Osteoblast (primary cell): ENCODE measurements at places on chromosomes 7 and 10. TPM values are rescaled to one million over a fixed set of nuclear protein-coding genes. Genes with fewer than 3 reads are reported as not detected.

- no peaks in the 10 kb centered on the region for H3K27me3 ChIP-seq
- DNase-seq, result no peak
- no peaks in the 10 kb centered on the region for H3K36me3 ChIP-seq
These were observed 79.9 kb upstream of the FOXI2 start for GRCh38 chr10:127657056-127657455.

LHFPL3 gene
- total RNA-seq, result not detected in 2 replicates

DNA sequence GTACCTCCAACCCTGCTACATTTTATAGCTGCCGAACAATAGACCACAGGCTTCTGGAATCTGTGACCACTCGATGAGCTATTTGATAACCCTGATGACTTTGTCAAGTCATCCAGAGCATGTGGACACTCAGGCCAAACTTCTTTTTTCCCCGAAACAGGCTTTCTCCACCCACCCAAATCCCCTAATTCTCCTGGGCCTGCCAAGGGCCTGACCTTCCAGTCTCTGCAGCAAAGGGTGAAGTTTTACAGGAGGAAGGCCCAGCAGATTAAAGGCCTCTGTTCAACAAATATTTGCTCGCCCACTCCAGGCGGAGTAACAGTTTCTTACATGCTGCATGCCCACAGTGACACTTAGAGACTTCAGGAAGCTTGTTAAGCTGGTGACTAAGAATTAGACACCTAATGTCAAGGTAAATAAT is 2.0 kb downstream of the JCAD start:
- peak overlapping the region; percentile 81 for H3K4me3 ChIP-seq
- peaks cover 57% of the 10 kb centered on the region for H3K4me1 ChIP-seq

GRCh38 chr10:26703096-26703495 is 5.6 kb downstream of the PDSS1 start:
- DNase-seq, result no peak
- peaks cover 7% of the 10 kb centered on the region for H3K4me1 ChIP-seq
- no peak overlapping the region for H3K4me3 ChIP-seq
- peaks cover under 1% of the 10 kb centered on the region for H3K36me3 ChIP-seq
- H3K27me3 ChIP-seq, result no peaks in the 10 kb centered on the region

DNA sequence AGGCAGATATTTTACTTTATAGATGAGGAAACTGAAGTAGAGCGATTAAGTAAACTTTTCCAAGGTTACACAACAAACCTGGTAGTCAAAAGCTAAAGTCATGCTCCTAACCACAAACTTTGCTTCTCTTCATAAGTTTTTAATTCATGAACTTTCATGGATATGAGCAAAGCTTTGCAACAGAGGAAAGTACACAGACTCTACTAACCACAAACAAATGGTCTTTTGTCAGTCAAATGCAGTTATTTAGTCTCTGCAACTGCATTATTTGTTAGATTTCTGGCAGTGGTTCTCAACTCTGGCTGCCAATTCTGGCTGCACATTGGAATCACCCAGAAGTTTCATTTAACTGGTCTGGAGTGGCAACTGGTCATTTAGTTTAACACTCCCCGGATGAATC is 140.6 kb upstream of the TMEM168 start:
- peak; percentile 48 for DNase-seq
- no peak overlapping the region for H3K4me3 ChIP-seq
- peak overlapping the region; percentile 60 for H3K27ac ChIP-seq
- H3K27me3 ChIP-seq, result no peaks in the 10 kb centered on the region
- H3K36me3 ChIP-seq, result peaks cover 3% of the 10 kb centered on the region
- H3K4me1 ChIP-seq, result peaks cover 28% of the 10 kb centered on the region

- H3K4me3 ChIP-seq, result no peak overlapping the region
- no peak overlapping the region for H3K27ac ChIP-seq
- H3K4me1 ChIP-seq, result peaks cover 30% of the 10 kb centered on the region
- H3K36me3 ChIP-seq, result peaks cover 18% of the 10 kb centered on the region
These were observed 131.6 kb downstream of the CD36 start for GRCh38 chr7:80770061-80770460.

DNA sequence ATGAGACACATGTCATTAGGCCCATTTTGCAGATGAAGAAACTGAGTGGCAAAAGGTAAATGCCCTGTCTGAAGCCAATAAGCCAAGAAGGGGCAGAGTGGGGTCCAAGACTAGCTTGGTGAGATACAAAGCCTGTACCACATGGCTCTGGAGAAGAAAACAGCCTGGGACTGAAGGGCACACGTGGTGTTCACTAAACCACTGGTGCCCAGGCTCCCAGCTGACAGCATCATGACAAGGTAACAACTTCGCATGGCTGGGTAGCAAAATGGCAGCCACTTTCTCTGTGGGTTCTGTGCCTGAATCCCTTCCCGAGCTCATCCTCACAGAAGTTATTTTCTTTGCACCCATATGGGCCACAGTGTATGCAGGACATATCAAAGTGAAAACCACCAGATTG is 229.6 kb downstream of the RAB11FIP2 start:
- no peaks in the 10 kb centered on the region for H3K4me1 ChIP-seq
- no peak overlapping the region for H3K4me3 ChIP-seq
- no peak for DNase-seq
- H3K36me3 ChIP-seq, result no peaks in the 10 kb centered on the region
- H3K27ac ChIP-seq, result no peak overlapping the region

DNA sequence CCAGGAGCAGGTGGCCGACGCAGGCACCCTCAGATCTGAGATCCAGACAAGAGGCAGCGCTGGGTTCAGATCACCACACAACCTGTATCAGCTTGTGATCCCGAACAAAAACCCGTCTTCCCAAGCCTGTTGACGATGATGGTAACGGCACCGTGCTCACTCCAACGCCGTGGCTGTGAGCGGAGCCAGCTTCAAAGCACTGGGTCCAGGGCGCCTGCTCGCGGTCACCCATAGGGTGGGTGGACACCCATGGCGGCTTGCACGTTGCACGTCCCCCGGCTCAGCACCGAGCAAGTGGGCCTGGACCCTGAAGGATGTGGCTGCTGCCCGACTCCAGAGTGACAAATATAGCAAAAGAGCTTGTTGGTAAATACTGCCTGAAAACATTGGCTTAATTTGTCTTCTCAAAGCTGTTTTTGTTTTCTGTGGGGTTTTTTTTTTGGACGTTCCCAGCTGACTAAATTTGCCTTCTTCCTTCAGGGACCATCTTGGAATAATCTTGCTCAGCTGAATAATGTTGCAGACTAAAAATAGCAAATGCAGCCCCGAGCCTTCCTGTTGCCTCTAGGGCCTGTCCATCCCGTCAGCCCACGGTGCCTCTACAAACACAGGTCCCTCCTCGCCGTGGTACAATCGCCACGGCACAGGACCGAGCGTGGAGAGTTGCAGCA is 41.0 kb downstream of the FOXK1 start:
- H3K36me3 ChIP-seq, result peaks cover 1% of the 10 kb centered on the region
- peak; percentile 47 for DNase-seq
- no peak overlapping the region for H3K27ac ChIP-seq
- no peaks in the 10 kb centered on the region for H3K27me3 ChIP-seq
- H3K4me1 ChIP-seq, result peaks cover 9% of the 10 kb centered on the region

GRCh38 chr10:92735938-92736337 is 46.2 kb downstream of the HHEX start:
- H3K4me3 ChIP-seq, result no peak overlapping the region
- H3K36me3 ChIP-seq, result no peaks in the 10 kb centered on the region
- H3K27me3 ChIP-seq, result peaks cover 7% of the 10 kb centered on the region

DKK1 gene
- total RNA-seq, result 50.7 and 66.2 TPM in 2 replicates

GRCh38 chr7:81676813-81677212 is 93.0 kb downstream of the HGF start:
- H3K4me1 ChIP-seq, result peaks cover 12% of the 10 kb centered on the region
- no peaks in the 10 kb centered on the region for H3K36me3 ChIP-seq
- no peak for DNase-seq
- H3K4me3 ChIP-seq, result no peak overlapping the region

LFNG gene
- total RNA-seq, result 16.2 and 21.0 TPM in 2 replicates

DNA sequence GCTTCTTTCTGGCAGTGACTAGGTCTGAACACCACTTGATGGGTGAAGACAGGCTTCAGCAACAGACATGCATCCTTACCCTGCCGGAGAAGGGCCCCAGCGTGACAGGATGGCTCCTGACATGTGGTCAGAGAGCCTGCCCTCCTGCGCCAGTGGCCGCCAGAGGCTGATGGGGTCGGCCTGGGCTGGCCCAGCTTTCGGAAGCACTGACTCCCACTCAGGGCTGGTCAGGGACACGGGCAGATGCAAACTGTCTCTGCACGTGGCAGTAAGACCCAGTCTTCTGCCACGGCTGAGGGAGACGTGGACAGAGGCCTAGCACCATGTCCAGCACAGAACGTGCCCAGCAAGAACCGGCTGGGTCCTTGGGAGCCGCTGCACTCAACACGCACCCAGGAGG is 10.2 kb downstream of the TUBGCP2 start:
- H3K27ac ChIP-seq, result no peak overlapping the region
- H3K4me3 ChIP-seq, result no peak overlapping the region
- peaks cover 58% of the 10 kb centered on the region for H3K36me3 ChIP-seq

DNA sequence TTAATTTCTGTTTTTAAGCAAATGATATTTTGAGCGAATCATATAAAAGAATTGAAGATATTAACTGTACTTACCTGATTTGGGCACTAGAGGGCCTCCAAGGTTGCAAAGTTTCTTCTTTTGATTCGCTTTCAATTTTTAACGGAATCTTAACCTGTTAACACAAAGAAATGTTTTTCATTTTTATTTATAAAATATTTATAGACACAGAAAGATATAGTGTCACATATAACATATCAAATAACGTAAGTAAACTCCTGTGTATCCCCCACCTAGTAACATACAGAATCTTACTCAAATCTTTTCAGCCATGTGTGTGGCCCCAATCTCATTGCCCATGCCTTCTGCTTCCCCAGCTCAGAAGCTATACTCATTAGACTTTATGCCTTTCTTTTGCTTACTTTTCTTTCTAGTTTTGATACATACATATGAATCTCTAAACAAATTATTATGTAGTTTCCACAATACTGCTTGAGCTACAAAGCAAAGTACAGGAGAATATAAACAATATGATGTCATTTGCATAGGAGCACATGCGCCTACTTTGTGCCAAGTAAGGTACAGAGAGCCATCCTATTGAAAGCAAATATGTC is 49.5 kb upstream of the ZPBP start:
- DNase-seq, result no peak
- no peaks in the 10 kb centered on the region for H3K4me1 ChIP-seq
- H3K36me3 ChIP-seq, result no peaks in the 10 kb centered on the region
- no peak overlapping the region for H3K27ac ChIP-seq
- H3K4me3 ChIP-seq, result no peak overlapping the region
- no peaks in the 10 kb centered on the region for H3K27me3 ChIP-seq

GRCh38 chr7:137395420-137395819 is 51.9 kb upstream of the PTN start:
- no peak for DNase-seq
- peaks cover 6% of the 10 kb centered on the region for H3K36me3 ChIP-seq
- H3K27ac ChIP-seq, result no peak overlapping the region
- H3K4me3 ChIP-seq, result no peak overlapping the region
- H3K4me1 ChIP-seq, result peaks cover 5% of the 10 kb centered on the region
- no peaks in the 10 kb centered on the region for H3K27me3 ChIP-seq

GRCh38 chr10:117005026-117005526 is at the start of gene SHTN1:
Gene SHTN1, minus strand, starts transcription at chr10:117005187. Its CDS starts 108 bp downstream, at chr10:117005079.
- peak; percentile 89 for DNase-seq
- H3K27ac ChIP-seq, result no peak within 1 kb of the TSS
- H3K27me3 ChIP-seq, result peaks cover 5% of the 10 kb centered on the region

- no peak overlapping the region for H3K4me3 ChIP-seq
- H3K27me3 ChIP-seq, result peaks cover 6% of the 10 kb centered on the region
- no peak overlapping the region for H3K27ac ChIP-seq
- peak; percentile 91 for DNase-seq
- H3K4me1 ChIP-seq, result no peaks in the 10 kb centered on the region
These were observed 4.1 kb upstream of the C10orf120 start for GRCh38 chr10:122703483-122704448.

SRGN gene
- 344 and 474 TPM in 2 replicates for total RNA-seq

- no peak overlapping the region for H3K4me3 ChIP-seq
- H3K27me3 ChIP-seq, result no peaks in the 10 kb centered on the region
- no peak overlapping the region for H3K27ac ChIP-seq
- DNase-seq, result no peak
- H3K4me1 ChIP-seq, result no peaks in the 10 kb centered on the region
These were observed 35.2 kb downstream of the ANKRD26 start for GRCh38 chr10:27065084-27065483.

PRSS2 gene
- not detected in 2 replicates for total RNA-seq

- H3K27me3 ChIP-seq, result peaks cover 62% of the 10 kb centered on the region
- H3K36me3 ChIP-seq, result no peaks in the 10 kb centered on the region
- DNase-seq, result peak; percentile 64
- peak overlapping the region; percentile 52 for H3K4me3 ChIP-seq
- no peak overlapping the region for H3K27ac ChIP-seq
These were observed 10.9 kb upstream of the SP8 start for GRCh38 chr7:20797462-20798080.

GRCh38 chr7:36967387-36967786 is 243.1 kb upstream of the AOAH start:
- no peaks in the 10 kb centered on the region for H3K36me3 ChIP-seq
- H3K27me3 ChIP-seq, result no peaks in the 10 kb centered on the region
- no peak overlapping the region for H3K27ac ChIP-seq
- no peak overlapping the region for H3K4me3 ChIP-seq

GRCh38 chr7:110568932-110569331 is 522.0 kb upstream of the LRRN3 start:
- no peaks in the 10 kb centered on the region for H3K27me3 ChIP-seq
- no peak overlapping the region for H3K27ac ChIP-seq
- H3K36me3 ChIP-seq, result no peaks in the 10 kb centered on the region
- no peaks in the 10 kb centered on the region for H3K4me1 ChIP-seq

- H3K4me3 ChIP-seq, result no peak overlapping the region
- H3K4me1 ChIP-seq, result peaks cover 9% of the 10 kb centered on the region
- no peaks in the 10 kb centered on the region for H3K27me3 ChIP-seq
- no peak for DNase-seq
- H3K27ac ChIP-seq, result no peak overlapping the region
These were observed 28.6 kb upstream of the SLC16A12 start for GRCh38 chr10:89563861-89564478.

GRCh38 chr7:129227646-129228578 is 3.1 kb downstream of the AHCYL2 start:
- no peak overlapping the region for H3K4me3 ChIP-seq
- no peak overlapping the region for H3K27ac ChIP-seq
- peaks cover 11% of the 10 kb centered on the region for H3K4me1 ChIP-seq

SEC31B gene
- 5.3 and 5.4 TPM in 2 replicates for total RNA-seq

TFR2 gene
- total RNA-seq, result under 0.01 and 0.29 TPM in 2 replicates

ANKRD61 gene
- total RNA-seq, result not detected in 2 replicates

DNA sequence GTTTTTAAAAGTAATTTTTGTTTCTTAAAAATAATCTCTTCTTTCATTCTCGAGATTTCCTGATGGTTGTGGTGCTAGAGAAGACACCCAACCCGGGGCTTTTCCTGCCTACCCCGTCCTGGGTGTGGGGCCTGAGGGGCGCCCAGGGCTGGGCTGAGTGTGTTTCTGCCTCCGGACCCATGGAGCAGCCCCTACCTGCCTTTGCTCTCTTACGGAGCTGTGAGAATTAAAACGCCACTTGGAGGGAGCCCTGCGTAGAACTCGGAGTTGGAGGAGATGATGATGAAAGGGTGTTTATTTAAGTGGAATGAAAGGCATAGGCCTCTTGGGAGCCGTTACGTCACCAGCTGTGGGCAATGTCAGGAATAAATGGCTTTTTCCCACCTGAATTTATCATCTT is 261.8 kb upstream of the SHH start:
- no peak overlapping the region for H3K27ac ChIP-seq
- H3K4me1 ChIP-seq, result no peaks in the 10 kb centered on the region
- H3K27me3 ChIP-seq, result no peaks in the 10 kb centered on the region
- DNase-seq, result no peak

GRCh38 chr10:95820363-95820762 is 64.4 kb downstream of the ENTPD1 start:
- no peak for DNase-seq
- H3K4me3 ChIP-seq, result no peak overlapping the region
- peaks cover 6% of the 10 kb centered on the region for H3K4me1 ChIP-seq
- H3K27ac ChIP-seq, result no peak overlapping the region

PPP1R17 gene
- total RNA-seq, result not detected in 2 replicates

MYO1G gene
- 0.29 and 0.36 TPM in 2 replicates for total RNA-seq
